Activated CD4-positive, alpha-beta T cell treated with anti-CD3 and anti-CD28 coated beads, Interleukin-2, Interleukin-4, amounts not matched to agents 100 ng/mL and 50 ng/mL, durations not matched to agents 16 hours and 8 hours (primary cell): ENCODE measurements at places on chromosomes 2 and 18.

GRCh38 chr2:16546128-16546754 is 119.4 kb downstream of the CYRIA start:
- DNase-seq = peak; percentile 16

DNA sequence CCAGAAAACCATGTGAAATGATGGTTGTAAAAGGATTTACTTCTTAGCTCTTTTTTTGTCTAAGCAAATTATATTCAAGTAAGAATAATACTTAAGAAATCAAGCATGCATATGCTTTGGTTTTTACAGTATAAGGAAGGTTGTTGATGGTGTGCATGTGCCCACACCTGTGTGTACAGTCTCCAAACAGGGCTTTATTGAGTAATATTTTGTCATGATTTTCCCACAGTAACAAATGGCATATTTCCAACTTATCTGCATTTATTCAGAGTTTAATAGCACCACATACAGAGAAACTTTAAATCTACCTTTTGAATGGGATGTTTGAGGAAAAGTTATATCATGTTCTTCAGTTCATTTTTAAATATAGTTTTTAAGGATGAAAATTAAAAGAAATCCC is 76.5 kb upstream of the DSG1 start:
- DNase-seq = no peak

- DNase-seq = no peak
Measured at GRCh38 chr2:109676346-109676902, 62.3 kb downstream of the SOWAHC start.

- DNase-seq = no peak
Measured at GRCh38 chr2:3062476-3063260, 314.9 kb downstream of the EIPR1 start.

DNA sequence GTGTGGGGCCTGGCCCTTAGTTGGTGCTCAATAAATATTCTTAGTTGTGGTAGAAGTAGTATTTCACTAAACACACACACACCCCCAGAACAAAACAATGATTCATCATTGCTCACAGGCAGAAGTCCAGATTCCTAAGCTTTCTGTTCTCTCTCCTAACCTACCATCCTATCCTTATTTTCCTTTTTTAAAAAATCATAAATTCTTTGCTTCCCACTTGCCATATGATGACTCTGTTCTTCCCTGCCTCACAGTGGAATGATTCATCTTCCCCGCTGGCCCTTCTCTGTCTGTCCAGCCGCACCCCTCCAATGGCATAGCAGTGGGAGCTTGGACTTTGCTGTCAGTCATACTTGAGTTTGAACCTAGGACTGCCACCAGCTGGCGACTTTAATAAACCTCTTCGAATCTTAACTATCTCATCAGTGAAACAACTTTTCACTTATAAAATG is 5.2 kb downstream of the EML6 start:
- no peak for DNase-seq

DNA sequence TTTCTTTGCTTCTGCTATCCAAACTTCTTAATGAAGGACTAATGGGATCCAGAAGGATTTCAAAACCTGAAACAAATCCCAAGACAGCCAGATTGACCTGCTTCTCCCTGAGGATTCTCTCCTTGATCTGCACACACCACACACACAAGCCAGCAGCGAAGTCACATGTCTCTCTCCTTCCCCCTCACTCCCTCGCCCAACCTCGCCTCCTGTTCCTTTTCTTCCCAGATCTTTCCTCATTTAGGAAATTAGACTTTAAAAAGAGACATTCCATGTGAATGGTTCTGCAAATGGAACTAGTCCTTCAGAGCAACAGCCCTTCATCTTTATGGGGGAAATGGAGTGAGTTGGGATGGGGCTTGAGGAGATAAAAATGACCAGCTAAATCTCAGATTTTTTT is 639.1 kb upstream of the SETBP1 start:
- no peak for DNase-seq

GRCh38 chr18:51196811-51197660 is 445 bp downstream of the MEX3C start:
- DNase-seq = peak; percentile 33

DNA sequence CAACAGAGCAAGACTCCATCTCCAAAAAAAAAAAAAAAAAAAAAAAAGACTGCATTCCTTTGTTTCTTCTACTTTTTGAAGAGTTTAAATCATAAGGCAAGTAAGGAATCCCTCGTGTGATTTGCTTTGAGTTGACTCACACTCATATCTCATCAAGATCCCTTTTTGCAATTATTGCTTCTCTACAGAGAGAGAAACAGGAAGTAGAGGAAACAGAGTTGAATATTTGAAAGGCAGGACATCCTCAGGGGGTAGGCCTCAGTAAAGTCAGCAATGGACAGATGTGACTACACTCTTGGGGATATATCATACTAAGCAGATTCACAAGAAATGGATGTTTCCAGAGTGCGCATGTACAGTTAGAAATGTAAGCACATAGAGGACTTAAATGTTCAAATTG is 11.2 kb upstream of the EFR3B start:
- no peak for DNase-seq
